T-helper 9 cell (primary cell): ENCODE measurements at places on chromosomes 6 and 20.

DNA sequence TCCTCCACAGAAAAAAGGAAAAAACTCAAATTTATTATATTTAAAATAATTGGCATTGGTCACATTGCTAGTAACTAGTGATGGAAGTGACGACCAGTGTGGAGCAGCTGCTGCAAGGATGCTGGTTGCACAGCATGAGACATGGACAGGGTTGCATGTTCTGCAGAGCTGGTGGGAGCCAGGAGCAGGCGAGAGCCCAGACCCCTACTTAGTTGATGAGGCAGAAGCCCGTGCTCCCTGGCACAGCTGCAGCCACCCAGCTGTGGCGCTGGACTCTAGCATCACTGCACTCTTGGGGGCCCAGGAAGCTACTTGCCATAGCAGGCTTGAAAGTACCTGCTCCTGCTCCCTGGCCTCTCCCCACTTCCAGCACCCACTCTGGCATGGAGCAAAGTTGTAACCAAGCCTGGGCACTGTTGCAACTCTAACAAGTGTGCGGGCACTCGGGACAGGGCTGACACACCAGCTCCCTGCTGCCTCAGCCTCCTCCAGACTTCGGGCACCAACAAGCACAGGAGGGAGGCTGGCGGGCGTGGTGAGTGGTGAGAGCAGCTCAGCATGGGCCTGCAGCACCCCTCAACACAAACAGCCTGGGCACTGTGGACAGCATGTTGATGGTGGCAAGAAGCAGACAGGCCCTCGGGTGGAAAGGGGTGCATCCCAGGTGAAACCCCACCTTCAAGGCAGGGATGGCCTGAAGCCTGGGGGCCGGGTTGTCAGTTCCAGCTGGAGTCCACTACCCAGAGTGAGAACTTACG lies 69.6 kb downstream of the EYS start:
- no peak for DNase-seq

DNA sequence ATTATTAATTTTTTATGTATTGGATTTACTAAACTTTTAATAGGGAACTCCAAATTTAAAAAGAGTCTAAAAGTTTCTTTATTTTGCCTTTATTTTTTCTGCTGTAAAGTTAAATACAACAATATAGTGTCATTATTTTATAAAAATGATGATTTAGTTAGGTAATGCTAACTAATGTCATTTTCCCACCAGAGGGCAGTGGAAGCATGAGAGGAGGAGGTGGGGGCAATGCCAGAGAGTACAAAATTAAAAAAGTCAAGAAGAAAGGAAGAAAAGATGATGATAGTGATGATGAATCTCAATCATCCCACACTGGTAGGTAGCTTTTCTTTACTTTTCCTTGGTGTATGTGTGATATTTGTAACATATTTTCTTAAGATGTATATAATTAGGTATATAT lies 20.2 kb upstream of the FHL5 start:
- no peak for DNase-seq

DNA sequence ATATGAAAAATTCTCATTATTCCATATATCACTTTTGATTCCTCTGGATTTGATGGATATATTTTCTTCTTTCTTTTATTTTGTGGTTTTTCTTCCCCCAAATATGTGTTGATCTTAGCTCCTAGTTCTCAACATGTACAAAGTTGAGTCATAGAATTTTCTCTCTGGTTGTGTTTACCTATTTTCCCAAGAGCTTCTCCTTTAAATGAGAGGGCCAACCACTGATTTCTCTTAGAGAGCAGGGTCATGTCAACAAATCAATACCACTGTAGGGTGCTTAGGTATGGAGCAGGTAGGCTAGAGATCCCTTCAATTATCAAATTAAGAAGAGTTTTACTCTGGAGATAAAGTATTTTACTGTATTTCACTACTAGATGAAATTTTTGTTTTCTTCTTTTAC lies 145.7 kb downstream of the BMP5 start:
- DNase-seq = no peak

GRCh38 chr20:20755231-20755630 lies 42.8 kb upstream of the RALGAPA2 start:
- DNase-seq = no peak

DNA sequence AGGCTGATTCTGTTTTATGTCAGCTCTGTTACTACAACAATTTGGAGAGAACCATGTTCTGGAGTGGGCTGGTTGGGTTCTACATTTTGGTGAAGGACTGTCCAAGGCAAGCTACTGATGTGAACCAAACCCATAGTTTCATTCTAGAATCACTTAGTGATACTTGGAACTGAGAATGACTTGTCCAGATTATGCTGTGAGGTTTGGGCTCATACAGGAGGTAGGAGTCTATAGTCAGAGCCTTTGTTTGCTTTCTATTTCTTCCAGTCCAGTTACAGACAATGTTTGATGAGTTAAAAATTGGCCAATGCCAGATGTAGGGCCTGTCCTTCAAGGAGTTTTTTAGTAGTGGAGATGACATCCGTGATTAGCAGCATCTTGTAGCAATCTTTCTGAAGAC lies 97.9 kb downstream of the LRRC1 start:
- DNase-seq = no peak

- peak; percentile 2 for DNase-seq
These were observed 52.5 kb downstream of the ALDH5A1 start for GRCh38 chr6:24547243-24547642.

DNA sequence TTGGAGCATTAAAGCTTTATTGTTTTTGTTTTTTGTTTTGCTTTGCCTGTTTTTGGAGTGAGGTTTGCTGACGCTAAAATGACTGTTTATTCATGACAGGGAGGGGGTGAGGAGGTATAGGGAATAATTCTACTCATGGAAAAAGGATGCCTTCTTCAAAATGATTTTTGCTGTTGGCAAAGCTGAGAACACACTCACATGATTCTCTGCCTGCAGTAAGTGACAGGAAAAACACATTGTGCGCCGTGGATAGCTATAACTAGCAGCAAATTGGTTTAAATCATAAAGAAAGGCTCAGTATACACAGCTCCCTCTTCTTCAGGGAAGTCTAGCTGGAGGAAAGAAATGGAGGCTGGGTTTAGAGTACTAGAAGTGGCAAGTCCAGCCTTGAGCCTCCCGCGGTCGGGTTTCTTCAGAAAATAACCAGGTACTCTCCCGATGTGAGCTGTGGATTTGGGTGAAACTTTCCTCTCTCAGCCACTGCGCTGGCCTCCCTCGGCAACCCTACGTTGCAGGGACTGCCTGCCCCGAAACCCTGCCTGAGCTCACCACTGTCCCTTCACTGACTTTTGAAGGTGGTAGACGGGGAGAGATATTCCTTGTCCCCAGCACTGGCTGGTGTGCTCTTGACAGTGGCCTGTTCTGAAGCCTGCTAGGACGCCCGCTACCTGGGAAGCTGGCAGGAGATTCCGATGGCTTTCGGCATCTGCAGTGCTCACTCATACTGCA lies 278.2 kb downstream of the NRN1 start:
- no peak for DNase-seq

DNA sequence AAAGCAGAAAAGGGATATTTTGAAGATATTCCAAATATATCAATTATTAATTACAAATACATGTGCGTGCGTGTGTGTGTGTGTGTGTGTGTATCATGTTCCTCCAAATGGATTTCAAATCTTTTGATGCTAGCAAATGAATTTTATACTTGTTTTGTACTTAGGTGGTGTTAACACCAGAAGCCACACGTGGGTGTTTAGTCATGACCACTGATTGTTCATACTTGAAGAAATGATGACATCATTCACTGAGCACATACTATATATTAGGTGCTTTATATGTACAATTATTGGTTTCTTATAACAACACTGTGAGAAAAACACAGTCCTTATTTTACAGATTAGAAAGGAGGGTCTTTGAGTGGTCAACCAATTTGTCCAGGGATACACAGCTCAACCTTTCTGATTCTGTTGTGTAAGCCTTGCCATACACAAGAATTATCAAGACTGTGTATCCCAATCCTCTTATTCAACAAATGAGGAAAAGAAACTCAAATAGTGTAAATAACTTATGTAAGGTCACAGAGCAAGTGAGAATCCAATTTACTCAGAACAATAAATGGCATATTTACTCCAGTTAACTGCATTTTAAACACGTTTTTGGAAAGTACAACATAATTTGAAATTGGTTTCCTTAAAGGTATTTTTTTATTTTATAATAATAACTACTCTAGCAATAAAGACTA lies 88.5 kb downstream of the BCAS1 start:
- DNase-seq = no peak

- DNase-seq = no peak
These were observed 1.3 kb upstream of the NDUFAF4 start for GRCh38 chr6:96899019-96899418.

- no peak for DNase-seq
These were observed 439.2 kb downstream of the C6orf118 start for GRCh38 chr6:164870164-164870563.

- DNase-seq = no peak
These were observed 1228.6 kb upstream of the EYS start for GRCh38 chr6:66935612-66936011.

DNA sequence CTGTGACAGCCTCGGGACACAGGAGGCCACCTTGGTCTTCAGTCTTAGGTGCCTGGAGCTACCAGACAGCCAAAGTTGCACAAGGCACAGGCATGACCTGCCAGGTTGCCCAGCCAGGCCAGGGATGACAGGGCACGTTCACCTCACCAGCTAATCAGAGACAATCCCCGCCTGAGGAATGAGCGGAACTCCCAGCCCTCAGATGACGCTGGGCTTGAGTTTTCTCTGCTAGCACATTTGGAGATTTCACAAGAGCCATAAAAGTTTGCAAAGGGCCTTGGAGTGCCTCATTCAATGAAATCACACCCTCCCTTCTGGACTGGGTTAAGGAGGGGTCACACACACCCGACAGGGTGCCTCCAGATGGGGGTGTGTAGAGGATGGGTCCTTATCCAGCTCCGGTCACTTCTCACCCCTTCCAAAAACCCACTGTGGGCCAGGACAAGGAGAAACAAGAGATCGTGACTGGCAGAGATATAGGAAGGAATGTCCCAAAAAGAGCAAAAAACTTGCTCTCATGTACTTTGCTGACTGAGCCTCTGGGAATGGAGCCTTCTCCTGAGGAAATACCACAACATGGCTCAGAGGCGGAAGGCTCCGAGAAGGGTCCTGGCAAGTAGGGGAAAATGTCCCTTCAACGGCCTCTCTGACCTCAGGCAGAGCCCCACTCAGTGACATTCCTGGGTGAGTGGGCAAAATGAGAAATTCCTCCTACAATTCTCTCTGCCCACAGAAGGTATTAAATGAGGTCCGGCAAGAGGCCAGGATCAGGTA lies 121.6 kb downstream of the ISM1 start:
- DNase-seq = no peak

DNA sequence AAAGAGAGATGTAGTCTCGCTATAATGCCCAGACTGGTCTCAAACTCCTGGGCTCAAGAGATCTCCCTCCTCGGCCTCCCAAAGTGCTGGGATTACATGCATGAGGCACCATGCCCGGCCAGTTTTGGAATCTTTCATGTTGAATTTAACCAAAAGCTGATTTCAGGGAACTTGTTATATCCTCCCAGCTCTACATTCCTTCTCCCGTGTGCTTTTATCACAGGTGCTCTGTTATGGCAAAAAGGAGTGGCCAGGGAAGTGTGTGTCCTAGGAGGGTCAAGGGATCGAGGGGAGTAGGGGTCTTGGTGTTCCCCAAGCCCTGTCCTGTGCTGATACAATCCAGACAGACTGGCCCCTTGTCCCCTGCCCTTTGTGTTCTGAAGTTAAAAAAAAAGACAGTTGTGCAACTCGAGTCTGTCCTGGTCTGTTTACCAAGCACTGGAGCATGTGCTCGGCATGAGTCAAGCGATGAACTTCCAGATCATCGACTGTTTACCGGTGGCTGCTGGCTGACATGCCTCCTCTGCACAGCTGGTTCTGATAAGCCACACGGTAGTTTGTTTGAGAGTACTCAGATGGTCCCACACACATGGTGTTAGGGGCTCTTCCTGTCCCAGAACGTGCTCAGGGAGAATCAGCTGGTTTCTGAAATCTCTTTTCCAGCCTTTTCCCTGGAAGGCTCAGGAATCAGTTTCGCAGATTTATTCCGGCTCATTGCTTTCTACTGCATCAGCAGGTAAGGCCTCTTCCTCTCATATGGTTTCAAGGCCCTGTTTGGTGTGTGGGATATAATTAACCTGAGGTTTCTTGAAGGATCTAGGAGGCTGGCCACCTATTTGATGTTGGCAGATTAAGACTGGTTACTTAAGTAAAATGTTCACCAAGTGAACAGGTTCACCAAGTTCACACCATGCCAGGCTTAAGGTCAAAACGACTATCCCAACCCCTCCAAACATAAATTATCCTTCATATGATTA lies 52.6 kb upstream of the NAA20 start:
- no peak for DNase-seq

GRCh38 chr6:50549026-50549425 lies 164.3 kb upstream of the TFAP2D start:
- no peak for DNase-seq

GRCh38 chr20:9417665-9418064 lies 96.7 kb upstream of the LAMP5 start:
- DNase-seq = no peak

DNA sequence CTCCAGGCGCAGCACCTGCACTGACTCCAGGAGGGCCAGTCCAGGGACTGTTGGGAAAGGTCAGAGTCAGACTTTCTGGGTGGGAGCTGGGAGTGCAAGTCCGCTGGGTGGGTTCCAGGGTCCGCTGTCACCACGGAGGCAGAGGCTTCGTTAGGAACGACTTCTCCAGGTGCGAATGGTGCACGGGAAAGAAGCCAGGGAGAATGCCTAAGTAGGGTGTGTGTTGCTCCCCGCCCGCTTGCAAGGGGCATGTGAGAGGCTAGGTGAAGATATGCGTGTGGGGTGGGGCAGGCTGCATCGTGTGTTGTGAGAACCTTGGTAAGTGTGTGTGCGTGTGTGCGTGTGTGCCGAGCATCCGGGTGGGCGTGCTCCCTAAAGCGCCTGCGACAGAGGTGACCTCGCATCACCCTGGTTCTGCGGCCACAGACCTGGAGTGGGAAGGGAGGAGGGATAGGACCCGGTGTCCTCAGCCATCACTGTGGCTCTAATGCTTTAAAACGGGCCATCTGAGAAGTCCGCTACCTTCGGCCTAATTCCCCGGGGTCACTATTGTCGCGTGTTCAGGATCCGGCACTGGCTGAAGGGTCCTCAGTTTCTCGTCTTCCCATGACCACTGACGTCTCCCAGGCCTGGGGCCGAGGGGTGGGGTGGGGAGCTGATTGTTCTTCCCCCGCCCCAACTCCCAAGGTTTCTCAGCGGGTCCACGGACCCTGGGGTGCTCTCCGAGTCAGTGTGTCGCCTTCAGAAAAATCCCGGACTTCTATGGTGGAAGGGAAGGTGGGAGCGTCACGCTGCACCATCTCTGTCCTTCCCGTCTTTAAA lies 6.1 kb downstream of the SLC32A1 start:
- DNase-seq = no peak

DNA sequence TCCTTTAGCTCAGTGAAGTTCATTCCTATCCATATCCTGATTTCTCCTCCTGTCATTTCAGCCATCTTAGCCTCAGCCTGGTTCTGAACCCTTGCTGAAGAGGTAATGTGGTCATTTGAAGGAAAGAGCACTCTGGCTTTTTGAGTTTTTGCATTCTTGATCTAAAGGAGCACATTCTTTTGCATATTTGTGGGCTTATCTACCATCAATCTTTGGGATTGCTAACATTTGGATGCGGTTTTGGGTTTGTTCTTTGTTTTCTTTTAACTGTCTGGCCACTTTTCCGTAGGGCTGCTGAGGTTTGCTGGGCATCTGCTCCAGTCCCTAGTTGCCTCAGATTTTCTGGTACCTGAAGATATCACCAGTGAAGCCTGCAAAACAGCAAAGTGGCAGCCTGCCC lies 238.3 kb downstream of the EPM2A start:
- no peak for DNase-seq

GRCh38 chr20:19735446-19735845 lies 22.6 kb upstream of the RIN2 start:
- DNase-seq = no peak
